ENCODE measurements at places on chromosomes 4 and X.
A peak's percentile ranks its signal among the peaks of the same experiment; 100 is the strongest.

- peak; percentile 48 for DNase-seq
Observed at GRCh38 chrX:119887721-119888425, 7.8 kb upstream of the AKAP14 start.

DNA sequence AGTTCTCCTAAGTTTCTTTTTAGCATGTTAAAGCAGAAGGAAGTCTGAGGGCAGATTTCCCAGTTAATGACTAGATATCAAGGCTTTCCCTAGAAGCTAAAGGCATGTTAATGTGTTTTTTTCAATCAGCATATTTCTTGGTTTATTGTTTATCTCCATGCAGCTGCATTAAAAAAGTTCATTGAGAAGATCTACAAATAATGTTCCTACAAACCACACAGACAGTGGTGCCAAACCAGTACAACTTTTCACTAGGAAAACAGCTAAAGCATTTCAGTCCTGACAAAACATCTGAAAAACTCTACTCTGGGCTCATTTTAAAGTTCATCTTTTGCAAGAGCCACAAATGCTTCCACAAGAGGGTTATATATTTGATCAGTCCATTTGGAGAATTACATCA is 320.0 kb downstream of the ADGRL3 start:
- DNase-seq, result no peak

GRCh38 chr4:19472666-19473065 is 779.0 kb upstream of the SLIT2 start:
- no peak for DNase-seq

GRCh38 chrX:105101378-105101777 is 119.1 kb downstream of the TEX13A start:
- no peak for DNase-seq

GRCh38 chrX:12236156-12236555 is 97.9 kb downstream of the FRMPD4 start:
- DNase-seq, result no peak

GRCh38 chrX:21738210-21738949 is 19.5 kb downstream of the SMPX start:
- no peak for DNase-seq

DNA sequence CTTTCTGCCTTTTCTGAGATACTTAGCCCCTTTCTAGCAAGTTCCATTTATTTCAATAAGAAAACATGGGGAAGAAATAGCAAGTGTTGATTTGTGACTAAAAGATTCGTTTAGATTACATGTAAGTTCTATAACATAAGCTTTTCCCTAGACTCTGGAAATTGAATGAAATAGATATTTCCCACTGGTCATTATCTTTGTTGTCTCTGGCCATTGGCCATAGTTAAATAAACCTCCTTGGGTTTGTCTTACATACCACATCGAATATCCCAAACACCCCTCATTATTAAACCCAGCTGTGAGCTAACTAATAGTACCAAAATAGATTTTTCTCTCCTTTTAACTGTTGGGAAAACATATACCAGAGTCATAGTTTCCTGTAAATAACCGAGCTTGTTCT is 534.8 kb downstream of the IQCM start:
- no peak for DNase-seq

DNA sequence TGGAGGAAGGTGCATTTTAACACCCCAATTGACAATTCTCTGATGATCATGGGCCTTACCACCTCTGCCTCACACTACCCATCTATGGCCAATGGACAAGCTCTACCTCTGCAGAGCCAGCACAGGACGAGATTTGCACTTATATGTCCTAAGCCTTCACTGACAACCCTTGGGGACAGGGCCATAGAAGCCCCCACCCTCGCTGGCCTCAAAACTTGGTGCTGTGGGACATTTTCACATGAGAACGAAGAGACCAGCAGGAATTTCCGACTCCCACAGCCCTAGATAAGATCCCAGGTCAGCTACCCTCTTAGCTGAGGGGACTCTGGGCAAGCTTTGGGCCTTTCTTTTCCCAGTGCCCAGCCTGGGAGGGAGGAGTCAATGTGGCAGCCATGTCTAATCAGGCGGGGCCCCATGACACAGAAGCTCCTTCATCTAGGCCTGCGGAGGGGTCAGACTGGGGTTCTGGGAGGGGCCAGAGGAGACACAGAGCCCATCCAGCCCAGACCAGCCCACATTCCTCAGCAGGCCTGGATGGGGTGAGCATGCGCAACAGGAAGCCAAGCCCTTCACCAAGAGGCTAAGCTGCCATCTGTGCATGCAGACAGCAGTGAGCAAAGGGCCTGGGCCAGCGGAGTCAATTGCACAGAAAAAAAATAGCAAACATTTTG is 12.1 kb downstream of the PJA1 start:
- DNase-seq, result no peak

DNA sequence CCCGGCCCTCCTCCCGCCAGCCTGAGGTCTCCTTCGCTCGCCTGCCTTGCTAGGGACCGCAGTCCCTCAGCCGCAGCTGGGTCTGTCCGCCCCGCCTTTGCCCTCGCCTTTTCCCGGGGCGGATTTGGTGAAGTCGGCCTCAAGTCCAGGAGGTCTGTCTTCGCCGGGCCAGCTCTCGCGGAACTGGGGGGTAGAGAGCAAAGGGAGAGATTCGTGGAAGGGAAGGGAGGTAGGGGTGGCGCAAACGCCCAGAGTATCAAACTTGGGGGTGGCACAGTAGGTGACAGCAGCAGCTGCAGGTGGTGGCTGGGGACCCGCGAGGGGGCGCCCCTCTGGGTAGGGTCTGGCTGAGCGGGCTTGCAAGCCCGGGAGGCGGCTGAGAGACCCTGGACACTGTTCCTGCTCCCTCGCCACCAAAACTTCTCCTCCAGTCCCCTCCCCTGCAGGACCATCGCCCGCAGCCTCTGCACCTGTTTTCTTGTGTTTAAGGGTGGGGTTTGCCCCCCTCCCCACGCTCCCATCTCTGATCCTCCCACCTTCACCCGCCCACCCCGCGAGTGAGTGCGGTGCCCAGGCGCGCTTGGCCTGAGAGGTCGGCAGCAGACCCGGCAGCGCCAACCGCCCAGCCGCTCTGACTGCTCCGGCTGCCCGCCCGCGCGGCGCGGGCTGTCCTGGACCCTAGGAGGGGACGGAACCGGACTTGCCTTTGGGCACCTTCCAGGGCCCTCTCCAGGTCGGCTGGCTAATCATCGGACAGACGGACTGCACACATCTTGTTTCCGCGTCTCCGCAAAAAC is at the start of gene NPY2R:
NPY2R (plus strand) TSS at position 379 of the 797 bp plus-strand sequence. CDS start 5,304 bp downstream, outside the sequence.
- no peak for DNase-seq

DNA sequence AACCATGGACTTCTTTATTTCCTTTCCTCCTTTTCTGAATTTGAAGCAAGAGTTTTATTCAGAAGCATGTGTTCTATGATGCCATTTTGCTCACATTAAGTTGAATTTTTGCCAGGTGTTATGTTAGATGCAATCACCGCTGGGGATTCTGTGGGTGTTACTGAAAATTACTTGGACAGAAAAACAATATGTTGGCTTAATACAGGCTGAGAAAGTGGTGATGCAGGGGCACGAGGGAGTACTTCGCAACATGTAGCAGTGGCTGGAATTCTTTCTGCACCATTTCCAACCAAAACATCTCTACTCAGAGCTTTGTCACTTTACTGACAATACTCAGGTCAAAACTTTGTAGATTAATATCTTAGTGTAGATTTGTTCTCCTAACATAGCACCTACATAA is 109.2 kb upstream of the PCDH18 start:
- no peak for DNase-seq

DNA sequence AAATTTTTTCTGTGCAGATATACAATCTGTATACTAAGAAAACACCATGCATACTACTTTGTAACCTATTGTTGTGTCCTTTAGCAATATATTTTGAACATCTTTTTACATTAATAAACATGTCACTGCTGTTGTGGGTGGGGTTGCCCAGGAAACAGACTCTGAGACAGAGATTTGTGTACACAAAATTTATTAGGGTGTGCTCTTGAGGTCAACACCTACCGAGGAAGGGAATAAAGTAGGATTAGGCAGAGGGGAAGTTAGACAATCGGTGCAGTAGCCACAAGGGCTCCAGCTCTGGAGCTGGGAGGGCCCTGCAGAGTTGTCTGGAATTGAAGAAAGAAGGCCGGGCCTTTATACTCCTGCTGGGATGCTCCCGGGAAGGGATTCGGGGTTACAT is 56.4 kb downstream of the CXorf58 start:
- no peak for DNase-seq

GRCh38 chr4:73432169-73433000 is 3.6 kb upstream of the AFP start:
- DNase-seq, result no peak

Measured in CD8-positive, alpha-beta memory T cell (primary cell).